ENCODE measurements at places on chromosomes 3 and 15. TPM values are rescaled to one million over a fixed set of nuclear protein-coding genes. Genes with fewer than 3 reads are reported as not detected.

The ADAM10 gene
- 85.9 TPM for total RNA-seq

The RPL22L1 gene
- 15.9 TPM for total RNA-seq

The LYSMD2 gene
- total RNA-seq, result 6.9 TPM

The WDR5B gene
- 2.7 TPM for total RNA-seq

The ZPLD1 gene
- total RNA-seq, result not detected

The SLC35G2 gene
- 4.7 TPM for total RNA-seq

The GATA2 gene
- 15.6 TPM for total RNA-seq

The RPL15 gene
- 798 TPM for total RNA-seq

The ARRDC4 gene
- 95.1 TPM for total RNA-seq

The GOLGA6B gene
- not detected for total RNA-seq

The PLIN1 gene
- total RNA-seq, result 3.9 TPM

The CKMT1B gene
- total RNA-seq, result not detected

The COPB2 gene
- total RNA-seq, result 87.0 TPM

The RHOV gene
- 0.13 TPM for total RNA-seq

The NANOGP8 gene
- not detected for total RNA-seq

The IL12A gene
- 0.51 TPM for total RNA-seq

The SERPINI2 gene
- total RNA-seq, result 0.46 TPM

The P3H2 gene
- 17.7 TPM for total RNA-seq

The LRRC15 gene
- total RNA-seq, result 0.38 TPM

The ARGFX gene
- not detected for total RNA-seq

The SLC6A11 gene
- not detected for total RNA-seq

The SERINC4 gene
- total RNA-seq, result 0.43 TPM

The PLA1A gene
- total RNA-seq, result 2.0 TPM

The FANCD2 gene
- total RNA-seq, result 0.48 TPM

The GPR149 gene
- not detected for total RNA-seq

Data from cardiac septum (tissue), 1 donor.